Vein endothelial cell (primary cell): ENCODE measurements at places on chromosomes 3 and 15. TPM values are rescaled to one million over a fixed set of nuclear protein-coding genes. Genes with fewer than 3 reads are reported as not detected.

The P2RY13 gene
- total RNA-seq, result not detected in 2 replicates

The TNIK gene
- total RNA-seq, result 32.3 and 39.5 TPM in 2 replicates

The C3orf49 gene
- not detected in 2 replicates for total RNA-seq

The SYNPR gene
- total RNA-seq, result not detected in 2 replicates

The TRPM1 gene
- 0.38 and 1.3 TPM in 2 replicates for total RNA-seq

The DPPA2 gene
- total RNA-seq, result not detected in 2 replicates

The ALS2CL gene
- 8.8 and 11.1 TPM in 2 replicates for total RNA-seq

The KATNBL1 gene
- total RNA-seq, result 42.8 and 61.0 TPM in 2 replicates

The PRRT3 gene
- total RNA-seq, result 2.0 TPM in 2 replicates

The NBEAL2 gene
- total RNA-seq, result 43.8 and 43.9 TPM in 2 replicates

The HRG gene
- not detected in 2 replicates for total RNA-seq

The GNAT1 gene
- not detected in 2 replicates for total RNA-seq

The SNTN gene
- total RNA-seq, result not detected in 2 replicates

The KCNAB1 gene
- 0.19 and 0.33 TPM in 2 replicates for total RNA-seq

The A4GNT gene
- total RNA-seq, result not detected in 2 replicates

The COL8A1 gene
- total RNA-seq, result 174 and 860 TPM in 2 replicates

The COL6A5 gene
- not detected in 2 replicates for total RNA-seq

The SLC22A13 gene
- total RNA-seq, result under 0.01 and 0.29 TPM in 2 replicates

The ITPKA gene
- total RNA-seq, result 0.65 and 1.6 TPM in 2 replicates

The IGF1R gene
- 53.5 and 54.5 TPM in 2 replicates for total RNA-seq

The APBA2 gene
- total RNA-seq, result 19.0 and 24.2 TPM in 2 replicates

The ECE2 gene
- total RNA-seq, result not detected in 2 replicates

The FAM81A gene
- 0.19 TPM in 1 of 2 replicates, not detected in the other for total RNA-seq

The HGD gene
- 0.19 TPM in 1 of 2 replicates, not detected in the other for total RNA-seq

The CKMT1A gene
- not detected in 2 replicates for total RNA-seq

The CNTN4 gene
- total RNA-seq, result 0.33 and 0.48 TPM in 2 replicates

The SERPINI2 gene
- not detected in 2 replicates for total RNA-seq

The LEKR1 gene
- total RNA-seq, result 0.33 and 0.48 TPM in 2 replicates

The PATL2 gene
- total RNA-seq, result under 0.01 and 0.29 TPM in 2 replicates

The ROPN1B gene
- total RNA-seq, result not detected in 2 replicates

The RPS27L gene
- total RNA-seq, result 122 and 232 TPM in 2 replicates

The EPHB3 gene
- not detected in 2 replicates for total RNA-seq

The GOLGA8T gene
- not detected in 2 replicates for total RNA-seq
